ENCODE measurements at places on chromosomes 5 and 9.

GRCh38 chr9:84484172-84484571 is 143.6 kb upstream of the SLC28A3 start:
- DNase-seq = no peak

DNA sequence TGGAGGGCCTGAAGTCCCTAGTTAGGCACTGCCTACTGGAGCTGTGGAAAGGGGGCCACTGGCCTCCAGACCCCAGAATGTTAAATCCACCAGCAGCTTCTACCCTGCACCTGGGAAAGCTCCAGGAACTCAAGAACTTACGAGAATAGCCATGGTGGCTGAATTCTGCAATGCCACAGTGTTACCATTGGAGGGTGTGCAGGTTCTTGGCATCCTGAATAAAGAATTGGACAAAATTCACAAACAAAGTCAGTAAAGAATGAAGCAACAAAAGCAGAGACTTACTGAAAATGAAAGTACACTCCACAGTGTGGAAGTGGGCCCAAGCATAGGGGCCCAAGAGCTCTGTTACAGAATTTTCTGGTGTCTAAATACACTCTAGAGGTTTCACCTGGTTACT is 107.0 kb downstream of the PRDM9 start:
- no peak for DNase-seq

DNA sequence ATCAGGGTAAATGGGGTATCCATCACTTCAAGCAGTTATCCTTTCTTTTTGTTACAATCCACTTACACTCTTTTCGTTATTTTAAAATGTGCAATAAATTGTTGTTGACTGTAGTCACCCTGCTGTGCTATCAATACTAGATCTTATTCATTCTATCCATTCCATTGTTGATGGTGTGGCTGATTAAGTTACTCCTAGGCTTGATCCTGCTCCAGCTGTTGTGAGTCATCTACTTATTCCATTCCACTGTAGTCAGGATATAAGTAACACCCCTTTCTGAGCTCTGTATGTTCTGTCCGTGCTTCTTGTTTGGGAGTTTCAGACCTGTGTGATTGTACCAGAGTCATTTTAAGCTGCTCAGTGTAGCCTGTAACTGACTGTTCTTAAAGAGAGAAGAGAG is 122.5 kb upstream of the RUSC2 start:
- DNase-seq = no peak

DNA sequence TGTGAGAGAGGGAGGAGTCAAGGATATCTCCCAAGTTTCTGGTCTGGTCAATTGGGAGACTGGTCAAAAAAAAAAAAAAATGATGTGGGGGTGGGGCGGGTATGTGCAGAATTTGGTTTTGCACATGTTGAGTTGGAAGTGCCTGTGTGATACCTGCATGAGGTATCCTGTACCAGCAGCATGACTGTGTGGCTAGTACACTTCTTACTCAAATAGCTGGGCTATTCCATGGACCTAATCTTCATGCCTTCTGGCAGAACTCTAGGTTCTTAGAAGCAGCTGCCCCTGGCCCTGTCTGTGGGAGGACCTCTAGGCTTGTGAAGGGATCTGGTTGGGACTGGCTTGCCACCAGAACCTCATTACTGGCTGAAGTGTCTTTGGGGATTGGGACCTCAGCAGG is 93.5 kb downstream of the RALGPS1 start:
- no peak for DNase-seq

DNA sequence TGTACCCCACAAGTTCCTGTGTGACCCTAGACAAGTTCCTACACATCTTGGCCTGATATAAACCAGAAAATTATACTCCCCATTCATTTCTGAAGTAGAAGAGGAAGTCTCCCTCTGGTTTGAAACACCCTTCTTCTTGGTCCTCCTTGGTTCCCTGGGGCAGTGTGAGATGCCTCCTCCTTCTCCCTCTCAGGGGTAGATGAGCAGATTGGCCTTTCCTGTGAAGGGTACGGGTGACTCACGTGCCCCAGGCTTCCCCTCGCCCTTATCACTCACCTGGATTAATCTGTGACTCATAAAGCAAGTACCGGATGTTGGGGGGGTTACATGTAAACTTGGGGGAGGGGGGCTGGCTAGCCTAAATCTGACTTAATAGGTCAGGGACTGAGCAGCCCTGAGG is 11.1 kb upstream of the AQP3 start:
- DNase-seq = peak; percentile 53

DNA sequence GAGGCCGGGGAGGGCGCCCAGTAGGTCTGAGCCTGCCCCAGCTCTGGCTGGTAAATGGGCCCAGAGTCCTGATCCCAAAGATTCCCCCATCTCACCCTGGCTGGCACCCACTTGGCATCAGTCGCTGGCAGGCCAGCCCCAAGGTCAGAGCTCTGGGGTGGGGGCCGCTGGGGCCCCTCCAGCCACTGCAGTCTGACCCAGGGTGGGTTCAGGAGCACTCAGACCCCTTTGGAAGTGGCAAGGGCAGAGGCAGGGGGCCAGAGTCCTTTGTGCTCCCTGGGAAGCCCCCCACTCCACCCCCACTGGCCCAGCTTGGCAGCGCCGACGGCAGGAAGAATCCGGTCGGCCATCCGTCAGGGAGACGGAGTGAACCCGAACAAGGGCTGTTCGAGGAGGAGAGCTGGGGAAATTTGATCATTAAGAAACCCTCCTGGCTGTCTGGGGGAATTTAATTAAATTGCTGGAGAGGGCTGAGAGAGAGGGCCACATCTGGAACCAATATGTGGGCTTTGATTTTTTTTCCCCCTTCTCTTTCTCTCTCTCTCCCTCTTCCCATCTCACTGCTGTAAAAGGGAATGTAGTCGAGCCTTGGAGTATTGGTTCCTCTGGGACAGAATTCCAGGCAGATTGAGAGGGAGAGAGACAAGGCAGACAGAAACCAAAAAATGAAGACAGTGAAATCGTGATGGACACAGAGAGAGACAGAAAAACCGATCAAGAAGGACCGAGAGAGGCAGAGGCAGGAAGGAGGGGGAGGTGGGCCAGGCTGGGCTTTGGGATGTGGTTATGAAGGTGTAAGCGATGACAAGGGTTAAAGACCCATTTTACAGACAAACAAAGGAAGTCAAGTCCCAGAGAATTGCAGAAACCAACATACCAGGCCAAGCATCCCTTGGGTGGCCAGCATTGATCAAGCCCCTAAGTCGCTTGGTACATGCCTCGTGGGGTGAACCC is 8.1 kb upstream of the ASB6 start:
- DNase-seq = no peak

- DNase-seq = no peak
Observed at GRCh38 chr5:16609412-16609811, 7.4 kb downstream of the RETREG1 start.

- no peak for DNase-seq
Observed at GRCh38 chr9:86838519-86839497, 108.5 kb downstream of the GAS1 start.

- no peak for DNase-seq
Observed at GRCh38 chr9:106962122-106962521, 99.2 kb downstream of the ZNF462 start.

DNA sequence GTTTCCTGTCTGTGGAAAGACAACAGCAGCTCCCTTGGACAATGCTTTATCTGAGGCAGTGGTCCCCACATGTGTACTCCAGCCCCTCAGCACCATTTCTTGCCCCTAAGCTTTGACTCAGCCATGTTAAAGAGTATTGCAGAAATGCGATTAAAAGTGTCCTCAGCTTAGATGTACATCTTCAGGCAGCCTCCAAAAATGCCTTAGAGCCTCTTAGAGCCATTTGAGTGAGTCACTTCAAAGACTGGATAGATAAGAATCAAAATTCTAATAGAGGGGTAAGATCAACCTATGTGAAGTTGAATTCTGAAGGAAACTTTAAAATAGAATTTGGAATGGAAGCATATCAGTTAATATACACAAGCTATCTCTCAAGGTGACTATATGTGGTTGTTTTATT is 296.3 kb downstream of the ADAMTS6 start:
- no peak for DNase-seq

- DNase-seq = no peak
Observed at GRCh38 chr5:7541898-7542297, 146.0 kb downstream of the ADCY2 start.

- DNase-seq = no peak
Observed at GRCh38 chr9:93346231-93347112, 105.0 kb upstream of the FAM120A start.

DNA sequence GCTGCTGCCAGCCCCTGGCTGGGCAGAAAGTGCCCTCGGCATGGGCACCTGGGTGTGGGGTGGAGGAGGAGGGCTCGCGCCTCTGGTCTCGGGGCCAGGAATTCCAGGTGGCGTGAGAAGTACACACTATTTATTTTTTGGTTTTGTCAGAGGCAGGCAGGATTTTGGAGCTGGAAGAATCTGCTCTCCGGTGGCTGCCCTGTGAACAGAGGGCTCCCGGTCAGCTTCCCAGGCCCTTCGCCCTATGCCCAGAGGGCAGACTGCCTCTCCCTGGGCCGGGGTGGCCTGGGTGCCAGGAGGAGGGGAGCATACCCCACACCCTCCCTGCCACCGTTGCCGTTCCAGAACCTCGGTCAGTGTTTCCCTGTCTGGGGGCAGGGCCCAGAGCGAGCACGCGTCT is 8.3 kb downstream of the DOLPP1 start:
- no peak for DNase-seq

DNA sequence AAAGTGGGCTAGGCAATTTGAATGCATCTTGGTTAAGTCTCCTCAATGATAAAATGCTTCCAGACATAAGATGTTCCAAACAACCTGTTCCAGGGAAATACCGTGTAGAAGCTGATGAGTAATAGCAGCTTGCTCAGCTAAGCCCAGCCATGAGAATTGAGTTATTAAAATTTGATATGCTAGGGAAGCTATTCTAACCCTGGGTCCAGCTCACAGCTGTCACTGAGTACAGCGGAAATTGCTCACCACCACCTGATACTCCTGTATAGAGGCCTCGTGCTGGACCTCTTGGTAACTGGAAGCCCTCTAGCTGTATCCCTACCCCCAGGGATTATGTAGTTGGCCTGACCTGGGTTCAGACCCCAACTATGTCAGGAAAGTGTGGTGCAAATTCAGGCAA is 521.3 kb upstream of the TRPC7 start:
- no peak for DNase-seq

GRCh38 chr5:81233080-81233634 is at the start of gene CKMT2:
Gene CKMT2 (plus strand): TSS chr5:81233322. CDS start chr5:81251133, 17,811 bp downstream.
- DNase-seq = no peak

GRCh38 chr5:12780536-12780935 is 876.3 kb upstream of the CTNND2 start:
- no peak for DNase-seq

DNA sequence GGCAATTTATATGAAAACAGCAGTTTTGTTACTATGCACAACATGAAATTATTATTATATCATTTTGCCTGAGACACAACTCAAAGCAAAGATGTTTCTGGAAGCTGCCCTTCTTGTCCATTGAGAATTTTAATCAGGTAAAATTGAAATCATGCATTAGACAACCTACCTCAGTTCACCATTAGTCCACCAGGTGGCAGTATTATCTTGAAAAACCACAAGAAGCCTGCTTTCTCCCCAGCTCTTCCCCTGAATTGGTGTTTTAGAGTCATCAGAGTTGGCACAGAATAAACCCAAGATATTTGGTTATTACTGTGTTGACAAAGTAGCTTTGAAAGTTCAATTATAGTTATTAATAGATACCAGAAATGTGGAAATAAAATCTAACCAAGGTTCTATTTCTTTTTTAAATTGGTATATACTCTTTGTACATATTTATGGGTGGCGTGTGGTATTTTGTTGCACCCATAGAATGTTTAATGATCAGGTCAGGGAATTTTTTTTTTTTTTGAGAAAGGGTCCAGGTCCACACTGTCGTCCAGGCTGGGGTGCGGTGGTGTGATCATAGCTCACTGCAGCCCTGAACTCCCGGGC is 25.7 kb downstream of the UTP15 start:
- peak; percentile 39 for DNase-seq

DNA sequence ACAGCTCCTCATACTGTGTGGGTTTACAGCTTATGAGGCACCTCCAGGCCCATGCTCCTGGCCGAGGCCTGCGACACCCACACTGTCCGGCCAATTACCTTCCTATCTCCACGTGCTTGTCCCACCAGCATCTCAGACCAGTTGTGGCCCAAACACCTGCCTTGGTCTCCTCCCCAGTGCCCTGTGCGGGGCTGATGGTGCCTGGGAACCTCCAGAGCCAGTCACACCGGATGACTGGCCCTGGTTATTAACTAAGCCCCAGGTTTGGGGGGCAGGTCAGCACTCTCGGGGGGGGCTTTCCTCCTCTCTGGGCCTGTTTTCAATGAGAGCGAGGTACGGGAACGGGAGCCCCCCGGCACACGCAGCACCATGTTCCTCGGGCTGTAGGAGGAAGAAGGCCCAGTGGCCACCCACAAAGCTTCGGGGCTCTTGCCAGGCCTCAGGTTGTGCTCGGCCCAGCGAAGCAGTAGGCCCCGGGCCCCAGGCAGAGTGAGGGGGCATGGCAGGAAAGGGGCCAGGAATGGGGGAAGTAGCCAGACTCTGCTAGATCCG is 76.0 kb upstream of the PHYKPL start:
- DNase-seq = no peak

DNA sequence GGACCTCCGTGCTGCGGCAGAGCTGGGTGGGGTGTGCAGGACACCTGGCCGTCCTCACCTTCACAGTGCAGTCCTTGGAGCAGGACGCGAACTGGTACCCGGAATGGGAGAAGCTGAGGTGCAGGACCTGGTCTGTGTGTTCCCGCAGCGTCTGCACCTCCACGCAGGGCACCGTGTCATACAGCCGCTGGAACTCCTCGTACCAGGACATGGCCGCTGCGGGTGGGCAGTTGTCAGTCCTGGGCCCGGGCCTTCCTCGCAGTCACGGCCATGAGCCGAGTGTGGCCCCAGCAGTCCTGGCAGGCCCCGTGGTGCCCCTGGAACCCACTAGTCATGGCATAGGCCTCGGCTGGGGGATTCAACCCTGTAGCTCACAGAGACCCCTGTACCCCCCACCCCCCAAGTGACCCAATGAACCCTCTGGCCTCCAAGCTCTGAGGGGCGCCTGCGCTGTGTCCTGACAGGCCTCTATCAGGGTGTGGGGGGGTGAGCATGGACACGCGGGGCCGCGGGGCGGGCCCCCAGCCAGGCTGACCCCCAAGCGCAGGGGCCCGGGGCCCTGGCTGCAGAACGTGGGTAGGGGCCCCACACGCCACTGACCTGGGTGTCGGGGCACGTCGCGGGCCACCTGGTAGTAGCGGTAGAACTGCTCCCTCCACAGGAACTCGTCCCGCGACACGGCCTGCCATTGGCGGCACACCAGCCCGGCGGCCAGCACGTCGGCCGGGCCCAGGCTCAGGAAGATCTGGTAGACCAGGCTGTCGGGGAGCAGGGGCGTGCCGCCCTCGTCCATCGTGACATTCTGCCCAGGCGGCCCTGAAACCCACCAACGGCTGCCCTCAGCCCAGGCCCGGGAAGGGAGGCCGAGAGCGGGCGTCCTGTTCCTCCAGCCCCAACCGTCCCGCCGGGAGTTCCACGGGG is 987 bp downstream of the FBXW5 start:
- peak; percentile 31 for DNase-seq

DNA sequence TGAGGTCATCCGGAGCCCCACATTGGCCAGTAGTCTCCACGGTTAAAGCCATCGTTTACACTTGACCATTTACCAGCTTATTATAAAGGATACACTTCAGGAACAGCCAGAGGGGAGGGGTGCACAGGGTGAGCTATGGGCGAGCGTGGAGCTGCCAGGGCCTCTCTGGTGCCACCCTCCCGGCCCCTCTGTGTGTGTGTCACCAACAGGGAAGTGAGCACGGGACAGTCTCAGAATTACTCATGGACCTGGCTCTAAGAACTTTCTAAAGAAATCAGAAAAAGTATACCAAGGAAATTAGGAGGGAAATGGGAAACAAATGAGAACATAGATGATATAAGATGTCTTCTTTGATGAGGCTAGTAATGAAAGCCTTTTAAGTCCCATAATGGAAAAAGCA is 13.5 kb downstream of the WDR5 start:
- DNase-seq = no peak
